ENCODE measurements at places on chromosomes 4 and X.

GRCh38 chrX:21838937-21839333 lies 482 bp upstream of the MBTPS2 start:
- no peak for DNase-seq

DNA sequence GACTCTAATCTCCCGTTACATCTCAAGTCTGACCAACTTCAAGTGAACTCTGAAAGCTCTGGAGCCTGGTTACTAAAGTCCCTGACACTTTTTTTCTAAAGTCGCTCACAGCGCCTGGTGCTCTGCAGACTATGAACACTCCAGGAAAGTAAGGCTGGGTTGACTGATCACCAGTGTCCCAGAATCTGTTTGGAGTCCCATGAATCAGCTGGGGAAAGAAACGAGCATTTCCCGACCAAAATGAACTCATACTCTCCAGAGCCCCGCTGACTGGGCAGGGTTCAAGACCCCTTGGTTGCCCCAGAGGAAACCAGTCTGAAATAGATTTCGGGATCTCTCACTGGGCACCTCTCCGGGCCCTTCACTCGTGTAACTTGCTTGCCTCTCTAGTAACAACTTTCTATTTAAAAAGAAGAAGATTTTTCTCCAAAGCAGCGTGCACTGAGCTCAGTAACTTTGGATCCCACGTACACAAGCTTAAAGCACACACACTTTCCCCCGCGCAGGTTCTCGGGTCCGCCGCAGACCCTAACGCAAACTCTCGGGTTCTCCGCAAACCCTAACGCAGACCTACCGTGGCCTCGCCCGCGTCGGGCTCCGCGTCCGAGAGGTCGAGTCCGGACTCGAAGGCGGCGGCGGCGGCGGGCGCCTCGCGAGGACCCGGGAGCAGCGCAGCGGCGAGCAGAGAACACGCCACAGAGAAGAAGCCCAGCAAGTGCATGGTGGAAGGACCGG lies 964 bp downstream of the VEGFC start:
- DNase-seq: no peak

DNA sequence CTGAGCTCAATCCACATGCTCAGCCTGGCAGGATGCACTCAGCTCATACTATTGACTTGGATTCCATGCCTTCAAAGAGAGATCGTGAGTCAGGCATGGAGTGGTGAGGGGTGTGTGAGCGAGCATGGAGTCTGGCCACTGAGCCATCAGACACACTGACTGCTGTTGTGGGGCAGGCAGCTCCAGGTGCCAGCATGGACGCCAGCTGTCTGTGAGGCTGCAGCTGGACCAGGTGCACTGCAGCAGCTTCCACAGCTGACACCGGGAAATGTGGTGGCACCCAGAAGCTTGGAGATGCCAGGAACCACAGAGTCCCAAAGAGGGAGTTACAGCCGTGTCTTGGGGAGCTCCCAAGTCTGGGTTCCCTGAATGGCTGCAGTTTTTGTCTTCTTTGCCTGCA lies 1026.4 kb upstream of the ADGRL3 start:
- no peak for DNase-seq

DNA sequence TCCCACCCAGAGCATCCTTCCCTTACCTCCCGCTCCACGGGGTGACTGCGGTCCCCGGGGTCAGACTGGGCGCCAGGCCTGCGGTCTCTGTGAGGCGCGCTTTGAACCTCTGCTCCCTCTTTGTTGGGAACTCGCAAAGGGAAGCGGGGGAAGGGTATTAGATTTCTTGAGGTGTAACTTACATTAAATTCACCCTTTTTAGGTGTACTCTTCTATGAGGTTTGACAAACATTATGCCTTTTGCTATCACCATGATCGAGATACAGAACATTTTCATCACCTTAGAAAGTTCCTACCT lies 569 bp downstream of the DCK start:
- DNase-seq: no peak

- DNase-seq: no peak
Observed at GRCh38 chrX:111465669-111466068, 45.8 kb upstream of the SERTM2 start.

- DNase-seq: no peak
Observed at GRCh38 chr4:25760518-25761157, 102.2 kb downstream of the SEL1L3 start.

DNA sequence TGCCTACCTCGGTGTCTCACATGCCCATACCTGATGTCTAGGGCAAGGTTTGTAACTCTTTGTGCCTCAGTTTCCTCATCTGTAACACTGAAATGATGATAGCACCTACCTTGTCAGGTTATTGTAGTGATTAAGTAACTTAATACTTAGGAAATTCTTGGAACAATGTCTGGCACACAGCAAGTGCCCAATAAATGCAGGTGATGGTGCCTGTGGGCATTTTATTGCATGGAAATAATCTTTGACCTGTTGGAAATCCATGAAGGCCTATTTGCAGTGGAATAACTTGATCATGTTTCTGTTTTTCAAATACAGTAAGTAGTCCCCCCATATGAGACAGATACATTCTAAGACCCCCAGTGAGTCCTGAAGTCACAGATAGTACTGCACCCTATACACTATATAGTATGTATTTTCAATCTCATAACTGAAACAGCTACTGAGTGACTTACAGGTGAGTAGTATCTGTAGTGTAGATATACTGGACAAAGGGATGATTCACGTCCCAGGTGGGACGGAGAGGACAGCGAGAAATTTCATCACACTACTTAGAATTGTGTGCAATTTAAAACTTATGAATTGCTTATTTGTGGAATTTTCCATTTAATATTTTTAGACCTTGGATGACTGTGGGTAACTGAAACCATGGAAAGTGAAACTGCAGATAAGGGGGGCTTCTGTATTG lies 42.1 kb downstream of the AFF1 start:
- DNase-seq: no peak

- DNase-seq: no peak
Observed at GRCh38 chr4:131526686-131527085, 1622.4 kb upstream of the PCDH10 start.

DNA sequence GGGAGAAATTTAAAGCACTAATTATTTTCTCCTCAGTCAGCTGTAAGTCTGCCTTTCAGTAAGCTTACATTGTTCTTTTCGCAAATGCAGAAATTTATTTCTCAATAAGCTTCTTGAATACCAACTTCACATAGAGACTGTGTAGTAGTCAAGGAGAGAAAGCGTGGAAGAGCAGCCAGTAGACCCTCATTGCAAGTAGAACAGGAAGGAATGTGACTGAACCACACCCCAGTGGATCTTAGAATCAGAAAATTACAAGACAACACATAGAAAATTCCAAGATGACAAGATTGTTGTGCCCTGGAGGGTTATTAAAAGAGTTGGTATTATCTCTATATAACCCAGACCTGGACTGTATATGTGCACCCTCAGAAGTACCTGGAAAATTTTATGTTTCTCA lies 216.9 kb downstream of the RELL1 start:
- no peak for DNase-seq

DNA sequence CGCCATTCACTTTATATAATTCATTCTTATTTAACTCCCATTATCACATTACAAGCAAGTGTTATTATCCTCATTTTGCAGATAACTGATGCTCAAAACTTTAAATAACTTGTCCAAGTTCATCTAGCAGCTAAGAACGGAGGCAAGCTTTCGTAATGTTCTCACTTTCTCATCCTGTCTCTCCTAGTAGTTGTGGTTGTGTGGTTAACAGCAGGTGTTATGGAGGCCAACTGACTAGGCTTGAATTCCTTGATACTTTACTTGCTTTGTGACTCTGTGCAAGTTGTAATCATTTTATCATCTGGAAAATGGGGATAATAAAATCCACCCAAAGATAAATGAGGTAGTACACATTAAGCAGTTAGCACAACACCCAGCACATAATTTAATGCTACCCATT lies 109.9 kb upstream of the PTPN13 start:
- DNase-seq: no peak

DNA sequence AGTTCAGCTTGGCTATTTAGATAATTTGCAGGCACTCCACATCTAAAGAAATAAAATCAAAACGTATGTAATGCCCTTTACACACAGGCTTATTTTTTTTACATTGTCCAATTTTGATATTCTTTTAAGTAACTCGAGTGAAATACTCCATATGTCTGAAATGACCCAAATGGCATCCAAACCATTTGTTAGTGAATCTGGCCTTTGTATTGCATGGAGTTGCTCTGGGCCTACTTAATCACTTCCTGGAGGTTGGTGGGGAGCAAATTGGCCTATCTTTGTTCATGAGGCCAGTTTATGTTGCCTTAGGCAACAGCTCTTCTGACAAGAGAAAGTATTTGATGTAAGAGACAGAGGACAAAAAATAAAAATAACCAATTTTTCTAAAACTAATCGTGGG lies 47.6 kb upstream of the TMEM131L start:
- no peak for DNase-seq

DNA sequence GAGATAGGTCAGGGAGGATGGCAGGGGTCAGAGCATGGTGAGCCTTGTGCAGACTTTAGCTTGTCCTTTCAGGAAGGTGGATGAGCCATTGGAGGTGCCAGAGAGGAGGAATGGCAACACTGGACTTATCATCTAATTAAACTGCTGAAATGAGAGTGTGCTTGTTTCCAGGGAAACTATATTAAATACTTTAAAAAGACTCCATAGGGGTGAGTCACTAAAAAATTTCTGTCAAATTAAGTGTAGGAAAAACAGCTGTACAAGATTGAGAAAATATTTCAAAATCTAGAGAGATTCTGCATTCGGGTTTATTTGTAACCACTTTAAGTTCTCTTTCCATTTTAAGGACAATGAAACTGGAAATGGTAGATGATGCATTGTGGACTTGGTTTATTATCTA lies 11.4 kb downstream of the FRAS1 start:
- DNase-seq: no peak

- no peak for DNase-seq
Observed at GRCh38 chr4:14254252-14254651, 626.7 kb upstream of the BOD1L1 start.

DNA sequence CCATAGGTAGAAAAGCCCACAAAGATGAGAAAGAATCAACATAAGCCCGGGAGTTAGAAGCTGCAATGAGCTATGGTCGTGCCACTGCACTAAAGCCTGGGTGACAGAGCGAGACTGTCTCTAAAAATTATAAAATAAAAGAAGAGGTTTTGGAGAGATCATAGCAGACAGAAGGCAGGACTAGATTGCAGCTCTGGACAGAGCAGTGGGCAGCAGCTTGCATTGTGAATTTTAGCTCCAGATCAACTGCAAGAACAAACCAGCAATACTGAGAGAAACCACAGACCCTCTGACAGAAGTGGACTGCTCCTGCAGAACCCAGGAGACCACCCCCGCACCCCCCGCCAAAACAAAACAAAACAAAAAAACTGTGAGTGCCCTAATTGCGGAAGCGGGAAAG lies 30.6 kb downstream of the SOWAHB start:
- no peak for DNase-seq

- DNase-seq: no peak
Observed at GRCh38 chrX:11363069-11363594, 69.9 kb downstream of the AMELX start.

DNA sequence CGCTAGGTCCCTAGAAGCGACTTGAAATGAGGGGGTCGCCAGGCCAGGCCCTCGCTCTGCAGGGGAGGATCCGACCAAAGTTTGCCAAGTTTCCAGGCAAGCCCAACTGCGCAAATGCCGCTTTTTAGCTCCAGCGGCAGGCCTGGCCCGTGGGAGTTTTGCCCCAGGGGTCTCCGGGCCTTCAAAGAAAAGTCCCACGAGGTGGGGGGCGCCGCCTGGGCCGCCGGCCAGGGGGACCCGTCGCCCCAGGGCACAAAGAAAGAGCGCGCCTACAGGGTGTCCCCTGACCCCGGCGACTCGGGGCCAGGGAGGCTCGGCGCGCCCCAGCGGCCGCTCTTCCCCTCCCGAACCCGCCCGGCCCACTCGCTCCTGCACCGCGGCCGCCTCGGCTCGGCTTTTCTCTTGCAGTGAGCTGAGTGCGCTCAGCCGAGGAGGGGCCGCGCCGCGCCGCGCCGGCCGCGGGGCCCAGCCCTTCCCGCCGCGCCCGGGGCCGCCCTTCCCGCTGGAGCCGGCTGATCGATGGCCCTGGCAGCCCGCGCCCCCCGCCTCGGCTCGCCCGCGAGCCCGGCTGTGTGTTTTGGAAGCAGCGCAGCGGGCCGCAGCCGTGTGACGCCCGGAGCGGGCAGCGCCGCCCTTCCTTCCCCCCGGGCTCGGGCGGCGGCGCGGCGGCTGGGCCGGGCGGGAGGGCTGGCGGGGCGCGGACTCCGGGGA lies 754 bp upstream of the KLF3 start:
- no peak for DNase-seq

DNA sequence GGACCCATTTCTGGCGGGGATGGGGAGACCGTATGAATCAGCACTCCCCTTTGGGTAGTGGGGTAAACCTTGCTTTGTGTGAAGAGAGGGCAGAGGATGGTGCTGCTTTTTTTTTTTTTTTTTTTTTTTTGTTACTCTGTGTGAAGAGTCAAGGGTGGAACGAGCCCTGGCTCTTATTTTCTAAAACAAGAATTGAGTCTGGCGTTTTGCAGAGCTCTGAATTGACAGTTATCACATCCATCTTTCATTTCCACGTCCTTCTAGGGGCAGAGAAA lies 1.2 kb downstream of the SLAIN2 start:
- no peak for DNase-seq

DNA sequence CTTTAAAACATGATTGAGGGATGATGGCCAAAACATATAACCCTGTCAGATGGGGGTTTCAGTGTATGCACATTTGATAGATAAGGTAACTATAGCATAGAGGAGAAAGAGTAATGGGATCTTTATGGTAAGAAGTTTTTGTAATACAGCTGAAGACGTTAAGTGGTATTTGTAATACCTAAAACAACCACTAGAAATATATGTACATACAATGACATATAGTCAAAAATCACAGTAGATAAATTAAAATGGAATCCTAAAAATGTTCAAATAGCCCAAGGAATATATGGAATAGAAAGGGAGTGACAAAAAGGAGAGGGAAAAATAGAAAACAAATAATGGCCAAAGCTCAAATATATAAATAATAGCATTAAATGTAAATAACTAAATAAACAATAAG lies 371.3 kb upstream of the FSTL5 start:
- no peak for DNase-seq

GRCh38 chr4:175431694-175432093 lies 380.4 kb downstream of the GPM6A start:
- no peak for DNase-seq

- DNase-seq: no peak
Observed at GRCh38 chrX:16853537-16853936, 16.6 kb downstream of the RBBP7 start.

DNA sequence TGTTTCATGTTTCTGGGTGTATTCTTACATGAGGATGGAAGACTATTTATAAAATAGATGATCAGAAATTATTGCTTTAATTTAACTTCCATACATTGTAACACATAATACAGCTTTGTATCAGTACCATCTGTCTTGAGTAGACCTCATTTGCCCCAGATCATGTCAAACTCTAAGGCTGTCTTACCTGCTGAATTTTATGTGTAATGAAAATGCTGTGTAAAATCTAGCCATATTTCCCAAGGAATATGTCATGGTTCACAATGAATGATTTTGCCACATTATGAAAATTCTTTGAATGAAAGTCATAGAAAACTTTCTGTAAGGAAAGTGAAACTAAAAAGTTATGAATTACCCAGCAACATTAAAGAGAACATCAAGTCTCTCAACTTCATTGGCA lies 7.4 kb downstream of the BDH2 start:
- no peak for DNase-seq
